T-helper 17 cell (primary cell): ENCODE measurements at places on chromosomes 4 and X. TPM values are rescaled to one million over a fixed set of nuclear protein-coding genes. Genes with fewer than 3 reads are reported as not detected.

Gene F8
- 5.6 TPM for total RNA-seq

Gene TLR1
- 16.6 TPM for total RNA-seq

Gene CWH43
- not detected for total RNA-seq

Gene BEND2
- total RNA-seq: 0.07 TPM

Gene DMRTC1B
- total RNA-seq: 0.86 TPM

DNA sequence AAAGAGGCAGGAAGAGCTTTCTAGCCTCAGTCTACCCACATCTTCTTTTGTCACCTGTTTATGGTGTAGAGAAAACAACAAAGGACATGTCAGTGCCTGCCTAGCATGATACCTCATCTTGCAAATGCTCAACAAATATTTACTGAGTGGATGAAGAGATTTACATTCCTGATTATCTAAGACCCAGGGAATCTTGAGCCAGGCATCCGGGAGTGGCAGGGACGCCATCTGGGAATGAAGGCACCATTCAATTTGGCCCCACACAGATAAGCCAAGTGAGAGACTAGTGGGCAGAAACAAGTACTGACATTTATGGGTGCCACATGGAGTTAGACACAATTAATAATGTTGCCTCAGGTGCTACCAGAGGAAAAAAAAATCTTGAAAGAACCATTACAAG is 36.8 kb upstream of the CASK start:
- no peak for DNase-seq

- DNase-seq: no peak
Measured at GRCh38 chrX:10482261-10482660, 138.1 kb downstream of the MID1 start.

GRCh38 chr4:83535520-83536361 is at the start of gene GPAT3:
GPAT3 (plus strand) TSS chr4:83536108; CDS start chr4:83536623, 515 bp downstream.
- DNase-seq: peak; percentile 36

GRCh38 chr4:40669504-40669903 is 39.8 kb upstream of the RBM47 start:
- DNase-seq: no peak

- DNase-seq: no peak
Measured at GRCh38 chr4:188717661-188718060, 578.4 kb downstream of the TRIML1 start.

DNA sequence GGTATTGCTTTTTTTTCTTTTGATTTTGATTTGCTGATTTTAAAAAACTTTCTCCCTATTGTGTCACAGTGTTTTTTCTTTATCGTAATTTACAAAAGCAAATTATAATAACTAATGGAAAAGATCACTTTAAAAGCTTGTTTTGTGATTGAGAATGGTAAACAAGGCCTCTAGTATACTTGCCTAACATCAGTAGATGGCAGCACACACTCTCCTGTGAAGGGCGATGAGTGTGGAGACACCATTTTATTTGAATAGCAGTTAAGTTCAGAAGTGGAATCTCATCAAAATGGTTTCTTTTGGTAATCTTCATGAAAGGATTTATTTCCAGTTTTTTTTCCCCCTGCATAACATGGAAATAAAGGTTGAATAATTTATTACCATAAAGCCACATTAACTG is 72.3 kb downstream of the PAK3 start:
- no peak for DNase-seq

DNA sequence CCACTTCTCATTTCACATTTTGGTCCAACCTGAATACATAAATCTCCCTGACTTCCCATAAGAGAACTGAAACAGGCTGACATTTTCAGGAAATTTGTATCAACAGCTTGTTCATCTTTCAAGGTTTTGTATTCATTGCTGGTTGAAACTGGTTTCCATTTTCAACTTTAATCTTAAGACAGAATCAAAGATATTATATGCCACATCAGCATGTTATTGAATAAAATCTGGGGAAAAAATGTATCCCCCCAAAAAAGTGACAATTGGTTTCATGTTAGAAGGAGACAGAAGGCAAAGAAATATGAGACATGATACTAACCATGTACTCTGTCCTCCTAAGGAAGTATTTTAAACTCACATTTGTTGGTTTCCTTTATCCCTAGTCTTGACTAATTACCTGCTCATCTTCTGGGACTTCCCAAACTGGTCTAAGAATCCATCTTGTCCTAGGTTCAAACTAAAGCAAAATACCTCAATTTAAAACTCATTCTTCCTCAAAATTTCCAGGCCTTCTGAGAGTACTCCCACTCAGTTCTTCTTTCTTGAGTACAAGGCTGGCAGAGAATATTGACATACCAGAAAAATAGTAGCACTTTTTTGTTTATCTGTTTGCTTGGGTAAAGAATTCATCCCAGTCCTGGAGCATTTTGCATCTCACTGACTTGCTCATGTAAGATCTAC is 3.1 kb upstream of the ANTXR2 start:
- DNase-seq: no peak

- DNase-seq: no peak
Measured at GRCh38 chr4:15714646-15715435, 12.0 kb downstream of the BST1 start.

GRCh38 chr4:30924495-30924894 is 204.3 kb downstream of the PCDH7 start:
- DNase-seq: no peak

DNA sequence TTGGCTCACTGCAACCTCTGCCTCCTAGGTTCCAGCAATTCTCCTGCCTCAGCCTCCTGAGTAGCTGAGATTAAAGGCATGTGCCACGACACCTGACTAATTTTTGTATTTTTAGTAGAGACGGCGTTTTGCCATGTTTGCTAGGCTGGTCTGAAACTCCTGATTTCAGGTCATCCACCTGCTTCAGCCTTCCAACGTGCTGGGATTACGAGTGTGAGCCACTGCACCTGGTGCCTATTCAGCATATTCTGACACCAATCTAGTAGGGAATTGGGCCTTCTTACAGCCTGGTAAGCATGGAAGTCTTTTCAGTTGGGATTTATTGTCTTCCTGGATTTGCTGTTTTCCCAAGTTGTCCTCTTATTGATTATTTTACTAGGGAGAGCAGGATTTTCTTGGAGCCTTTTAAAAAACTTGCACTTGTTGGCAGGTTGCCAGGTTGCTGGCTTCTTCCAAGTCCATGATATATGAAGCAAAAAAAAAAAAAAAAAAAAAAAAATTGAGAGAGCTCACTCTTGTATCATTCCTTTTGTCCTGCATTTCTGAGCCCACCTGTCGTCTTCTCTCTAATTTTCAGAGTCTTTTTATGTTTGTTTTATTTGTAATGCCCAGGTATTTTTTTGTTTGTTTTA is 43.7 kb downstream of the TMPRSS11E start:
- no peak for DNase-seq

GRCh38 chr4:84887824-84888223 is 78.7 kb downstream of the WDFY3 start:
- no peak for DNase-seq

- no peak for DNase-seq
Measured at GRCh38 chrX:9953396-9953795, 13.8 kb upstream of the CLDN34 start.

GRCh38 chrX:2592279-2592678 is 91.5 kb upstream of the DHRSX start:
- DNase-seq: no peak

DNA sequence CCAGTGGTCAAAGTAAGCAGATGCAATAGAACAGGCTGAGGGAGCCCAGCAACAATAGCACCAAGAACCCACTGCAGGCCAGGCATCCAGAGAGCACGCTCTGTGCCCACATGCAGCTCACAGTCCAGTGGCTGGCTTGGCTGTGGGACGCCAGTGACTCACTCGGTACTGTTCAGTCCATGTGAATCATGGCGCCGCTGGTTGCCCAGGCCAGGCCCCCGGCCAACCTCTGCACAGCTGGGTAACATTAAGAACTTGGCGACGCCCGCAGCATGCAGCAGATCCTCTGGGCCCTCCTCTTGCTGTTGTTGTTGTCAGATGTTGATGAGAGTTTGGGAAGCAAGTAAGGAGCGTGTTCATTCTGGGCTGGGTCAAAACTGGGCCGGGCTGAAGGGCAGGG is 60.5 kb downstream of the MSX1 start:
- DNase-seq: no peak

DNA sequence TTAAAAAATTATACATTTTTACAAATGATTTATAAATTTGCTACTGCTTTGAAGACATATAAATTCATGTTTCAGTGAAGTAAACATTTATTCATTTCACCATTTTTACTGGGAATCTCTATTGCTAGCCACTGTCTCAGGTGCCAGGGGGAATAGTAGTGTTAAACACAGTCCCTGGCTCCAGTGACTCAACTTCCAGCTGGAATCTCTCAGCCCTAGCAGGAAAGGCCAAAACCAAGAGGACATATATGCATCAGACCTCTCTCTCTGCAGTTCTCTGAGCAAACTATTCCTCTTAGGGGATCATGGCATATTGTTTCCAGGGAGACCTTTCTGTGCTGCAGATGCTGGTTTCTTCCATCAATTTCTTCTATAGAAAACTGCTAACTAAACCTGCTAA is 1009.0 kb upstream of the LCORL start:
- DNase-seq: no peak

DNA sequence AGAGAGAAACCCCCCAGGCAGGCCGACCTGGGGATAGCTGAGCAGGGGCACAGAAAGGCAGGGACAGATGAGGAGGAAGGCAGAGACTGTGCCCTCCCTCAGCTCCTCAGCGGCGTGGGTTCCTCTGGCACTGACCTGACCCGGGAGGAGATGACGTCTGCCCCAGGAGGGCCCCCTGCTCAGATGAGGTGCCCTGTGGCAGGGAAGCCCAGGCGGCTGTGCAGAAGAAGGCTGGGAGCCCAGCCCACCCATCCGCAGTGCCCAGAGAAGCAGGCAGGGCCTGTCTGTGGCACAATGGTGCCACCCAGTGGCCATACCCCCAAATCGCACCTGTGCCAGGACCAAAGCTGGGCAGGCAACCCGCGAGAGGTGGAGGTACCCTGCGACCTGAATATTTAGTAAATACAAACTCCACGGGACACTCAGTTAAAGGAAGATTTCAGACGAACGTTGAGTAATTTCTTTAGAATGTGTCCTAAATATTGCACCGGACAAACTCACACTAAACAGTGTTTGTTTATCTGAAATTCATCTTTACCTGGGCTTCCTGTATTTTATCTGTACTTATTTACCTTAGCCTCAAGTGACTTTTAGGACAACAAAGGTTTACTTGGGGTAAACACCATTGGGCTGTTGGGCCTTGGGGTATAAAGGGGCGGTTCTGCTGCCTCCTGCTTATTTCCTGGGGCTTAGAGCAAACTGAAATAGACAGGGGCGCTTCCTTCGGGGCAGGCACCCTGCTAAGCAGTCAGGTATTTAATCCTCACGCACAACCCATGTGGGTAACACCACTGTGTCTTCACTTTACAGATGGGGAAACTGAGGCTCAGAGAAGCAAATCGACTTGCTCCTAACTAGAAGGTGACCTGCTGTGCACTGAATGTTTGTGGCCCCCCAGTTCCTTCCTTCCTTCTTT is 46.5 kb upstream of the HMX1 start:
- DNase-seq: peak; percentile 30

- no peak for DNase-seq
Measured at GRCh38 chr4:121728798-121729226, 32.0 kb upstream of the ANXA5 start.

DNA sequence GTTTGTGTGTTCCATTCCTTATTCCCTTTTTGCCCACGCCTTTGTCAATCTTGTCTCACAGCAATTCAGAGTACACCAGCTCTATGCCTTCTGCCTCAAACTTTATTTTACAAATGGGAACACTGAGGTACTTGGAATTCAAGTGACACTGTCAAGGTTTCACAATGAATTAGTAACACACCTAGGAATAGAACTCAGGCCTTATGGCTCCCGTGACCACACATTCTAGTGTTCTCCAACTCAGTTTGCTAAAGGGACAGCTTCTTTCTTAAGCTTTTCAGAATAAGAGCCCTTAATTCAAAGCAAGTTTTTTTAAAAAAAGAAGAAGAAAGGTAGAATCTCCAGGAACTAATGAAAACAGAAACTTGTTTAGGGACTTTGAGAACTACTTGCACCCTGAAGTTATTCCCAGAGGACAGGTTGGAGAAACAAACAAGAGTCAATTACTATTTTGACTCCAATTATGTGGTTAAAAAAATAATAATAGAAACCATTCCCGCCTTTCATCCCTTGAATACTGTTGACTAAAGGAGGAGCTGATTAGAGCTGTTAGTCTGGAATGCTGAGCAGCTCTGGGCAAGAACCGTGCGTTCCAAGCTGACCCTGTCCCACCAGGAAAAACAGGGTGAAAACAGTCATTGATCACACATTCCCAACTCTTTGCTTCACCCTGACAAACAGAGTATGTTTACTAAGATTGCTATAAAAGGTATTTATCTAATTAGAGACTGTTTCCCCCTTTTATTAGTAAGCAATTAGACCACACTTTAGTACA is 408.8 kb upstream of the CNKSR2 start:
- no peak for DNase-seq

- DNase-seq: no peak
Measured at GRCh38 chrX:132292793-132293192, 73.5 kb upstream of the RAP2C start.

DNA sequence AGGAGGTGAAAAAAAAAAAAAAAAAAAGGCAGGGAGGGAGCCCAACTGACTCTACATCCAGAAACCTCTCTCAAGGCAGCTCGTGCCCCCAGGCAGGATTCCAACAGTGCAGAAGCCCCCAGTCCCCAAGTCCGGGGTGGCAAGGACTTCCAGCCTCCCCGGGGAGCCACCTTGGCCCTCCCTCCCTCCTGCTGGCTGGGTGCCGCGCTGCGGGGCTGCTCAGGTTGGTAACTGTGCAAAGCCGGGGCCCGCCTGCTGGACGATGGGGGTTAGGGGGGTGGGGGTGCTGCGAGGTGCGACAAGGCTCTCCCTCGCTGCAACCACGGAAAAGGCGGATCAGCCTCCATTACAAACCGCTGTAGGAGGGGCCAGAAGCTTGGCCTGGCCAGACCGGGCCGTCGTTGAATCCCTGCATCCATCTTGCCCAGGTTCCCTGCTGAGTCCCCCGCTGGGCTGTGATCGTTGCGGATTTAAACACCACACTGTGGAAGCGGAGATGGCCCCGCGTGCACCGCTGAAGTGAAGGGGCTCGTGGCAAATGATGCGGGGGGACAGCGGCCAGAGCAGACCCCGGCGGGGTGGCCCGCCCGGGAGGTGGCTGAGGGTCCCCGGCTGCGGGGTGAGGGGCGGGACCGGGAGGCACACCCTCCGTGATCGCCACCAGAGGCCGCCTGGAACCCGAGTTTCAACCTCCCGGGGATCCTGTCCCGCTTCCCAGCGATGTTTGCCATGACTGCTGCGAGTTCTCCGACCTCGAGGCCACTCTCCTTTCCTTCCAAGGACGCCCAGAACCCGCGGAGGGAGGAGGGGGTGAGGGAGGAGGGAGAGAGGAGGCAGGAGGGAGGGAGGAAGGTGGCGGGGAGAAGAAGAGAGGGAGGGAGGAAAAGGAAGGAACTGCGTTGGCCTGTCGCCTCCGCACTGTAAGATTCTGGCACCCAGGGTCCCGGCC is 58.0 kb upstream of the DDX3X start:
- DNase-seq: peak; percentile 9
